Stimulated activated CD4-positive, alpha-beta T cell treated with anti-CD3 and anti-CD28 coated beads, Interleukin-4, amount 100 ng/mL, for 1 hour (primary cell): ENCODE measurements at places on chromosomes 3 and 15.
A peak's percentile ranks its signal among the peaks of the same experiment; 100 is the strongest.

DNA sequence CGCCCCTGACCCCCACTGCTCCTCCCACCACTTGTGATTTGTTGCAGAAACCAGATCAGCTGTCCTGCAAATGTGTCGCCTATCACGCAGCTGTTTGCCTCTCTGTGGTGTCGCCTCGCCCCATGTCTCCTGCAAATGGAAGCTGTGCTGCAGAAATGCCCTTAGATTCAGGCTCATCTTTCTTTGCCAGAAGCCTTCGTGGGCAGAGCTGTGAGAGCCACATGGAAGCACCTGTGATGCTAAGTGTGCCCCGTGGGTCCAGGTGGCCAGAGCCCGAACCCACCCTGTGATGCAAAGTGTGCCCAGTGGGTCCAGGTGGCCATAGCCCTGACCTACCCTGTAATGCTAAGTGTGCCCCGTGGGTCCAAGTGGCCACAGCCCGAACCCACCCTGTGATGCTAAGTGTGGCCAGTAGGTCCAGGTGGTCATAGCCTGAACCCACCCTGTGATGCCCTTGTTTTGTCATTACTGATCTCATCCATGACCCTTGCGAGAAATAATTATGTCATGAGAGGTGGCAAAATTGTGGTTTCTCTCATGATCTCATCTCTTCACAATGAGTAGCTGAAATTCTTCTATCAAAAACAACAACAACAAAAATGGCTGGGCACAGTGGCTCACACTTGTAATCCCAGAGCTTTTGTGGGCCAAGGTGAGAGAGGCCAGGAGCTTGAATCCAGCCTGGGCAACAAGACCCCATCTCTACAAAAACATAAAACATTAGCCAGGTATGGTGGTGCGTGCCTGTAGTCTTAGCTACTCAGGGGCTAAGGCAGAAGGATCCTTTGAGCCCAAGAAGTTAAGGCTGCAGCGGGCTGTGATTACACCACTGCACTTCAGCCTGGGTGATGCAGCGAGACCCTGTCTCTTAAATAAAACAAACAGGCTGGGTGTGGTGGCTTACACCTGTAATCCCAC lies 187.4 kb downstream of the GOLGA6L6 start:
- DNase-seq, result peak; percentile 1

DNA sequence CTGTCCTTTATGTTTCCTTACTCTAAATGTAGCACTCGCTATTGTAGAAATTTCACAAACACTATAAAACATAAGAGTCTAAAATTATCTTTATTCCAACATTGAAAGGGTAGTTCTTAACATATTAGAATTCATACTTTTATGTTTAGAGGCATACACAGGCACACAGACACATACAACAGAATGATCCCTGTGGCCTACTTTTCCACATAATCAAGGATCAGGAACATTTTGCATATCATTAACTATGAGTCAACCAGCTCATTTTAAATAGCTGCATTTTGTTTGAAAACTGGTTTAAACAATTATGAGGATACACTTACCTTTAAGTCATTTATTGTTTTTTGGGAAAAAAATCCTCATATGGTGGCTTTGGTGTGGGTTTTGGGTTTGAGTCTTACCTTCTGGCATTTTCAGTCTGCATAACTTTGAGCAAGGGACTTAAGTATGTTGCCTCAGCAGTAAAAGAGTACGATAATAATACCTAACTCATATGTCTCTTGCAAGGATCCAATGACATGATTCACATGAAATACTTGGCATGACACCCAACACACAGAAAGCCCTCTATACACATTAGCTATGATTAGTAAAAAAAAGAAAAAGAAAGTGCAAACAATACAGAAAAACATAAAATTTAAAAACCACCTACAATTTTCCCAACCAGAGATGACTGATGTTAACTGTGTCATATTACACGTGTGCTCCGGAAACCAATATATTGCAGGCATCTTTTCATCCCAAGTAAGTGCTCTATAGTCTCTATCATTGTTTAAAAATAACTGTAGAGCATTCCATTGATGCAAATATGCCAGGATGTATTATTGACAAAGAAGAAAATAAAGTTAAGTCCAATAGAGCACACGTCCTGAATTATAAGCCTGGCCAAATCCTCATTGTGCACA lies 213.1 kb upstream of the ADAMTS9 start:
- no peak for DNase-seq

DNA sequence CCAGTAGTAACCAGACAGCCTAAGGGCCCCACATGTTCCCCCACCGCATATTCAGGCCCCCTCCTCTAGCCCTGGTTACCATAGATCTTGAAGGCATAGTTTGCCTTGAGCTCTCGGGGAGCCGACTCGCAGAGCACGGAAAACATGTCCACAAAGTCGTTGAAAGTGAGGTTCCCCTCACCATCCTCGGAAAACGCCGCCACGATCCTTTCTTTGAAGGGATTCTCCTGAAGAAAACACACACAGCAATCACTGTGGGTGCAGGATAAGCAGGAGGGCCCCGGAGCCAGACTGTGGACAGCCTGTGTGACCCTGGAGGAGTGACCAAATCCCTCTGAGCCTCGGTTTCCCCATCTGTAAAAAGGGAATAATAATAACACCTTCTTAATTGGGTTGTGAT lies 16.8 kb downstream of the SH2D7 start:
- DNase-seq, result no peak

GRCh38 chr3:9351709-9352126 lies 11.1 kb upstream of the THUMPD3 start:
- DNase-seq, result no peak

- DNase-seq, result no peak
Observed at GRCh38 chr3:109387201-109387600, 49.9 kb upstream of the DPPA4 start.

DNA sequence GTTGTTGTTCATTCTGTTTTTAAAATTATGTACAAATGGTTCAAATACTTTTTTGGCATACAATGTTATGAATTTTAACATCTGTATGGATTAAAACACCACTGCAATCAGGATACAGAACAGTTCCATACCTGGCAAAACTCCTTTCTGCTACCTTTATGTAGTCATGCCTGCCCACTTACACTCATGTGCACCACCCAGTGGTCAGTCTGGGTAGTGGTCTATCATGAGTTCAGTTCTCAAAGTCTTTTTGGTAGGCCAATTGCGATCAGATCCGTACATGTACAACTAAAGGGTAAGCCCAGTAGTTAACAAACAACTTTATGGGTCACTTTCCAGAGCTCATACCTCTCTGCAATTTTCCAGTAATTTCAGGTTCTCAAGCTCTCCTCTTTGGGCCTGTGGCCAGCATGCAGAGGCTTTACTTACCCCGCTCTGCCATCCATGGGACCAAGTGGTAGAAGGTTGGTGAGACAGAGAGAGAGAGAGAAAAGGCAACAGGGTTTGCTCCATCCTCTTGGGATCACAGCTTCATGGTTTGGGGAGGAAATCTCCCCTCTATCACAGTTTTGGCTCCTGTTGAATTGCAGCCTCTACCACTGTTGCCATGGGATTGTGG lies 63.9 kb upstream of the FAM98B start:
- peak; percentile 63 for DNase-seq

DNA sequence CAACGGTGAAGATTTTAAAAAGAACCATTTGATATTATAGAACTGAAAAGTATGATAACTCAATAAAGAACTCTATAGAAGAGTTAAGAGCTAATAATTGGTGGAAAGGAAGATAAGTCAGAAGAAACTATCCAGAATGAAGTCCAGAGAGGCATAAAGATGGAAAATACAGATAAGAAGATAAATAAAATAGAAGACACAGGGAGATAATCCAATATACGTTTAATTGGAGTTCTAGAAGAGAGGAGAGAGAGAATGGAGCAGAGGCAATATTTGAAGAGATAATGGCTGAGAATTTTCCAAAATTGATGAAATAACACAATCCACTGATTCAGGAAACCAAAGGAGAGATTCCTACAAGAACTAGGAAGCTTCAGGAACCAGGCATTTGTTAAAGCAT lies 49.8 kb upstream of the EPHB3 start:
- DNase-seq, result no peak

DNA sequence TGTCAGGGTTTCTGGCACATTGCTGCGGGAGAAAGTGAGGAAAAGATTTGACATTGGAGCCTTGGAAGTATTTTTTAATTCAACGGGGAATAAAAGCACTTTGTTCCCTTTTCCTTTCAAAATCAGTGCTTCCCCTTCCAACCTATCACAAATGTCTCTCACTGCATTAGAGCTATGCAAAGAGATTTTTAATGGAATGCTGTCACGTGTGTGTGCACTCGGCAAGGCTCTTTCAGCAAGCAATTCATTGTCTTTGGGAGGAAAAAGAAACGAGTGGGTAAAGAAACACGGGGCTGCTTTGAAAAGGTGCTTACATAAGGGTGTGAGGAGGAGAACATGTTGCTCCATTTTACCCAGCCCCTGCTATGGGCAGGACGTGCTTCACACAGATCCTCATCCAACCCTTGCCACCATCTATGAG lies 490.4 kb upstream of the PROK2 start:
- DNase-seq, result no peak

GRCh38 chr3:29438580-29438979 lies 157.7 kb downstream of the RBMS3 start:
- DNase-seq, result no peak

DNA sequence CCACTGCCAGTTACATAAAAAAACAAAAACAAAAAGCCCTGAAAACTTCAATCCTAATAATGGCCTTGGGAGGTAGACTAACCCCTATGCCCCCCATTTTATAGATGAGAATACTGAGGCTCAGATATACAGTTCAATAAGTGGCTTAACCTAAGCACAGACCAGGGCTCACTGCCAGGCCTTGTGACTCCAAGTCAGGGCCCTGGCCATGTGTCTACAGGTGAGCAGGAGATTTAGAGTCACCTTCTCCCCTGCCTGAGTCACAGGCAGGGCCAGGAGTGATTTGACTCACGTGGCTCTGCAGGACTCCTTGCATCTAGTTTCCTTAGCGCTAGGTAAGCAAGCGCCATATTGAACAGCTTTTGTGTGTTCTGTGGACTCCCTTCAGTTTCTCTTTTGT lies 98.6 kb upstream of the ETV5 start:
- no peak for DNase-seq

GRCh38 chr15:39976291-39977274 lies 42.7 kb downstream of the EIF2AK4 start:
- no peak for DNase-seq

DNA sequence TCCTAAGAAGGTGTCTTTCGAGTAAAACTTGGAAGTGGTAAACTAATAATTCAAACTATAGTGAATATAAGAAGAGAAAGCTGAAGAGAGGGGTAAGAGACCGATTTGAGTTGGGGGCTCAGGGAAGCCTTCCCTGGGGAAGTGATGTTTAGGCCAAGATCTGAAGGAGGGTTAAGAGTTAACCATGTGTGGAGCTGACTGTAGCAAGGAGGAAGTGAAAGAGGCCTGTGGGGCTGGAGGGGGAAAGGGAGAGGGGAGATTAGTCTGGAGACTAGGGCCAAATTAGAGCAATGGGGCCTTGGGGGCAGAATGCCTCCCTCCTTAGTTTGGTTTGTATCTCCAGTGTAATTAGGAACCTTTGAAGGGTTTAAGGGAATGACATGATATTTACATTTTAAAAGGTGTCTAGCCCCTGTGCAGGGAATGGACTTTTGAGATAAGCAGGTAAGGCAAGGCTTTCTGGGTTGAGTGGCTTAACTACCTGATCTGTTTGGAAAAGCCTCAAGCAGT lies 2.2 kb downstream of the ZNF592 start:
- DNase-seq, result no peak

- no peak for DNase-seq
Observed at GRCh38 chr15:65362491-65362890, 15.3 kb downstream of the IGDCC3 start.

DNA sequence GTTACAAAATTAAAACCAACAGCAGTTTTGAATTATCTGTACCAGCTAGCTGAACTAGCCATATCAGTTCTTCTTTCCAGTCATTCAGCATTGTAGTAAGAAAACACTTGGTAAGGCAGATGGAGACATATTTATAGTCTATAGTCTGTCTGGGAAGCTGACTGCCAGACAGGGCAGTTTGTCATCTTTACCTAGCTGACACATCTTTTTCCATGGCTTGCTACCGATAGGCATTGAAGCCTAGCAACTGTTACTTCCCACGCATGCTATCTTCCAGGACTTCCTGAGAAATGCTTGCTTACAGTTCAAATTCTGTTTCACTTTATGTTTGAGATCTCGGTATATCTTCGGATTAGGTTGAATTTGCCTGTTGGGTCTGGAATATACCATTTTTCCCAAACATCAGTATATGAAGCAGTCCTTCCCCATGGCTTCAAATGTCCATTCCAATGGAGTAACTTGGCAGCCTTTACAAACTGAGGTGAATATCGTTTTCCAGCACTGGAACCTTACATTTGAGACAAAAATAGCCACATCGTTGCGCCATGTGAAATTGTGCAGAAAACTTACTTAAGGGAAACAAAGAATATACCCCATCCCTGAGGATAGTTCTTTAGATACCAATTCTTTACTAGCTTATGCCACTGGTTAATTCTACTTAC lies 8.8 kb downstream of the GNL3 start:
- DNase-seq, result no peak

GRCh38 chr3:83802801-83803200 lies 1156.0 kb upstream of the CADM2 start:
- DNase-seq, result no peak

- DNase-seq, result no peak
Observed at GRCh38 chr3:128267541-128267940, 114.3 kb downstream of the EEFSEC start.

DNA sequence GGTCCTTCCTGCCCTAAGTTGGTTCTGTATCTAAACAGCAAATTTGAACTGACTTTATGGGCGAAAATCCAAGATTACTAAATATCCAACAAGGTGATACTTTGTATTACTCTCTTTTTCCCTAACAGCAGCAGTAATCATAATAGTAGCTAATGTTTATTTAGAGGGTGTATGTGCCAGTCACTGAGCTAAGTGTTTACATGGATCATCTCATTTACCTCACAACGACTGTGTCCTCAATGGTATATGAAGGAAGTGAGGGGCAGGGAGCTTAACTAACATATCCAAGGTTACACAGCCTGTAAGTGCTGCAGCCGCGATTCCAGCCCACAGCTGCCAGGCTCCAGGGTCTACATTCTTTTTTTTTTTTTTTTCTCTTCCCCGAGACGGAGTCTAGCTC lies 10.3 kb upstream of the LRRC34 start:
- no peak for DNase-seq

DNA sequence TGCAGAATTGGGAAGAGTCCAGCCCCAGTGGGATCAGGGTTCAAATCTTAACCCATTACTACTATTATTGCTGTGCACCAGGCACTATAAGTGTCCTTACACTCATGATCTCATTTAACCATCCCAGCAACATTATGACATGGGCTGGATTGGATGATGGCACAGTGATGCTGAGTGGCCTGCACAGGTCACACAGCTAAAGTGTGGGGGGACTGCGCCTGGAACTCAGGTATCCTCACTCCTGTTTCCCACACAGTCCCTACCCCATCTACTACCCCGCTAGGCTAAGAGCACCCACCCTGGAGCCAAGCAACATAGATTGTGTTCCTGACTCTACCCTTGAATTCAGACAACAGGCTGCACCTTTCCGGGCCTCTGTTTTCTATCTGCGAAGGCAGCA lies 16.0 kb downstream of the WNT5A start:
- DNase-seq, result no peak
